ENCODE measurements at places on chromosomes 5 and 9.

DNA sequence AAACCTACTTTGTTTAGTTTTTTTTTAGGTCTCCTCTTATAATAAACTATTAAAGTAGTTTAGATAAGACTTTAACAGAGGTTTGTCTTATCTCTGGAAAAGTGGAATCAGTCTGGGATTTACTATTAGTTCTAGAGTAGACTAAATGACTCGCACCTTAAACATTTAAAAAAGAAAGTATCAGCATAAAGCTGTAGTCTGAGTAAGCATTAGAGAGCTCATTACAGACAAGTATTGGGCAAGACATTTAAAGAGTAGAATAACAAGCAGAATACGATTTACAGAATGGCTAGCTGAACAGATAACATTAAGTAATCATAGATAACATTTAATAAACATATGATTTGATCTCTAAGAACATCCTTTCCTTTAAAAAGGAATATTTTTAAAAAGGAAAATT, 226.0 kb upstream of the DMAC1 start:
- DNase-seq: no peak

DNA sequence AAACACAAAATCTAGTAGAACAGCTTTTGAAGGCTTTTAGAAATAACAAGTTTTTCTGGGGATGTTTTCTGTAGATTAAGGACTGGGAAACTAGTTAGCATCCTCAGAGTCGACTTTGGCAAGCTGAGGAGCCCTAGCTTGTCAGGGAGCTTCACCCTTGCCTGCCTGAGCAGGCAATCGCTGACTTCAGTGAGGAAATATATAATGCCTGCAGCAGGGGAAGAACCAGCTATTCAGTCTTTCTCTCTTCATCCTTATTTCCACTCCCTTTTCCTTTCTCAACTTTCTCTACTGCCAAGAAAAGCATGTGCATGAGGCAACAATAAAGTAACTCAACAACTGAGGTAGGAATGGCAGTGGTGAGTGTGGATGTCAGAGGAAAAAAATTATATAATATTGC, 54.7 kb downstream of the PLK2 start:
- DNase-seq: no peak

GRCh38 chr9:95116808-95117204, 200.7 kb downstream of the FANCC start:
- no peak for DNase-seq

DNA sequence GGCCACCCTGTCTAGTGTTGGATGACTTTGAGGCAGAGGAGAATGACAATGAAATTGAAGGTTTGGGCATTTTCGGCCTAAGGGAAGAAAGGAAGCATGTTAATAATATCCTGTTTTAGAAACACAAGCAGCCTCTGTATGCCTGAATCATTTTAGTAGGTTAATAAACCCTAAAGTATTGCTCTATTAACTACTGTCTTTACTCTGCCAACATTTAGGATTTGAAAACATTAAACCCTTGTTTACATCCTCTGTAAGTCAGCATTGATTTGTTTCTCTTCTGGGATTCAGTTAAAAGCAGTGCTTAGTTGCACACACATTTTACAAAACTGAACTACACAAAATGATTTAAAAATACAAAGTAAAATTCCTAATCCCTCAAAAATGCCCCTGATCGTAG, 358.9 kb downstream of the ARRDC3 start:
- no peak for DNase-seq

Data from GM20000 (cell line).